ENCODE measurements at places on chromosomes 5 and 9.

DNA sequence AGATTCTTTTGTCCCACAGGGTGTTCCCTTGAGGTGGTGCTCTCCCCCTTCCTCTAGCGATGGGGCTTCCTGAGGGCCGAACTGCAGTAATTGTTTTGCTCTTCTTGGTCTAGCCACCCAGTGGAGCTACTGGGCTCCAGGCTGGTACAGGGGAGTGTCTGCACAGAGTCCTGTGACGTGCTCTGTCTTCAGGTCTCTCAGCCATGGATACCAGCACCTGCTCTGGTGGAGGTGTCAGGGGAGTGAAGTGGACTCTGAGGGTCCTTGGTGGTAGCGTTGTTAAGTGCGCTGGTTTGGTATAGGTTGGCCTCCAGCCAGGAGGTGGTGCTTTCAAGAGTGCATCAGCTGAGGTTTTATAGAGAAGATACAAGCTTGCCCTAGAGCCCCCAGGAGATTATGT, 20.4 kb upstream of the CEP72 start:
- H3K4me3 ChIP-seq: no peak overlapping the region
- no peak for DNase-seq
- no peaks in the 10 kb centered on the region for H3K4me1 ChIP-seq
- no peaks in the 10 kb centered on the region for H3K27me3 ChIP-seq

DNA sequence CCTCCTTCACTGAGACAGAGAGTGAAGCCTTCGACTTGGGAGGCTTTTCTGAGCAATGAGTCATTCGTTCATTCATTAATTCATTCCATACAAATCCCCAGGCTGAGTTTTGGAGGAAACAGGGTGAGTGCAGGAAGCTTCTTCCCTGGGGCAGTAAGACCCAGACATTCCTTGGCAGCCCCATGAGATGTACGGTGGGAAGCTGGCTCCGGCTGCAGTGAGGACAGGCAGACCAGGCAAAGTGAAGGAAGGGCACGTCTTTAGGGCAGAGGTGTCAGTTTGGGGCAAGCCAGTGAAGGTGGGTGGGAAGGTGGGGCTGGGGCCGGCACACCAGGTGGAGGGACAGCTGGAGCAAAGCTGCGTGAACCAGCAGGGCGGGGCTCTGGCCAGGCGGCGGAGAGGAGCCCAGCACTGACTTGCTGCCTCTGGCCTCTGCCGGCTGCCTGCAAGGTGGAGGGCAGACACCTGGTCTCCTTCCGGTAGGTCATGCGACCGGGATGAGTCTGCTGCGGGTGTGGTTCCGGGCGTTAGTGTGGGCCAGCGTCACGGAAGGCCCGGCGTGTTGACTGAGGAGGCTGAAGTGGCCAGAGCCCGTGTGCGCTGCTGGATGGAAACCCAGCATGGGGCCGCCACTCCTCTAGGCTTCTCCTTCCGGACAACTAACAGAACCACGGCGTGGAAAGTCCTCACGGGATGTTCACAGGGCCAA, 16.6 kb downstream of the OLFM1 start:
- no peak overlapping the region for H3K27ac ChIP-seq
- no peaks in the 10 kb centered on the region for H3K36me3 ChIP-seq
- H3K4me3 ChIP-seq: no peak overlapping the region
- no peaks in the 10 kb centered on the region for H3K27me3 ChIP-seq

- H3K27me3 ChIP-seq: no peaks in the 10 kb centered on the region
- H3K27ac ChIP-seq: no peak overlapping the region
- H3K4me3 ChIP-seq: no peak overlapping the region
- no peaks in the 10 kb centered on the region for H3K36me3 ChIP-seq
- H3K4me1 ChIP-seq: no peaks in the 10 kb centered on the region
Measured at GRCh38 chr9:73541923-73542322, 390.3 kb downstream of the ANXA1 start.

- DNase-seq: no peak
- no peak overlapping the region for H3K27ac ChIP-seq
- no peaks in the 10 kb centered on the region for H3K36me3 ChIP-seq
- H3K4me3 ChIP-seq: no peak overlapping the region
- no peaks in the 10 kb centered on the region for H3K27me3 ChIP-seq
- no peaks in the 10 kb centered on the region for H3K4me1 ChIP-seq
Measured at GRCh38 chr9:36739373-36740116, 166.8 kb downstream of the MELK start.

Data from right atrium auricular region (tissue), 2 donors.